ENCODE measurements at places on chromosomes 12 and 14. TPM values are rescaled to one million over a fixed set of nuclear protein-coding genes. Genes with fewer than 3 reads are reported as not detected.

DNA sequence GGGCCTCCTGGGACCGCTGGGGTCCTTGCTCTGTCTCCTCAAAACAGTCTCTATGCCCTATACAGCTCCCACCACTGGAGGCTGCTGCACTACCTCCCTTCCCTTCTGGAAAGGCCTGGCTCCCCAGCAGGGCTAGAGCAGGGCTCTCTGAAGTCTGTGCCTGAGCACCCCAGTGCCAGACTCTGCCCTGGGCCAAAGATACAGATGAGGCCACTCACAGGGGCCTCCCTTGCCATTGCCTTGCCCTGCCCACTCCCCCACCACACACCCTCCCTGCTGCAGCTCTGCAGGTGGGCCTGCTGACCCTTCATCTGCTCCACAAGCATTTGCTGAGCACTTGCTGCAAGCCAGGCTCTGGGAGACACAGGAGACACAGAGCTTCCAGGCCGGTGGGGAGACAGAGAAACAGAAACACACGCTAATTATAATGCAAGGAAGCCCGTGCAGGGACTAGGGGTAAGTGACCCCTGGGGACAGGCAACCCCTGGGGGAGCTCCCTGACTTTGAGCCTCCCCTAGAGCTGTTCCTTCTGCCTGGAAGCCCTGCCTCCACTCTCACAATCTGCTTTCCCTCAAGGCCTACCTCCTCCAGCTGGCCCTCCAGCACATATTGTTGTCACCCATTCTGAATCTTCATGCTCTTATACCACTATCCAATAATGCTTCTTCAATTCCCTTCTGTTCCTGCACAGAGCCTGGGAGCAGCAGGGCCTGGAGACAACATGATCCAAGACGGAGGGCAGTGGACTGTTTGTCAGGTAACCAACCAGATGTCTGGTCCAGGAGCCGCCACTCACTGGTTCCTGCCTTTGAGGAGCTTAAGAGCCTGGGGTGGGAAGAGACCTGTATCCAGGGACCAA is 32.6 kb upstream of the PNMA1 start:
- H3K4me1 ChIP-seq, result peaks cover 94% of the 10 kb centered on the region
- H3K36me3 ChIP-seq, result no peaks in the 10 kb centered on the region
- H3K27ac ChIP-seq, result peak overlapping the region; percentile 98
- H3K27me3 ChIP-seq, result no peaks in the 10 kb centered on the region
- DNase-seq, result no peak

Gene ADGRD1
- polyA plus RNA-seq, result 0.26 TPM

DNA sequence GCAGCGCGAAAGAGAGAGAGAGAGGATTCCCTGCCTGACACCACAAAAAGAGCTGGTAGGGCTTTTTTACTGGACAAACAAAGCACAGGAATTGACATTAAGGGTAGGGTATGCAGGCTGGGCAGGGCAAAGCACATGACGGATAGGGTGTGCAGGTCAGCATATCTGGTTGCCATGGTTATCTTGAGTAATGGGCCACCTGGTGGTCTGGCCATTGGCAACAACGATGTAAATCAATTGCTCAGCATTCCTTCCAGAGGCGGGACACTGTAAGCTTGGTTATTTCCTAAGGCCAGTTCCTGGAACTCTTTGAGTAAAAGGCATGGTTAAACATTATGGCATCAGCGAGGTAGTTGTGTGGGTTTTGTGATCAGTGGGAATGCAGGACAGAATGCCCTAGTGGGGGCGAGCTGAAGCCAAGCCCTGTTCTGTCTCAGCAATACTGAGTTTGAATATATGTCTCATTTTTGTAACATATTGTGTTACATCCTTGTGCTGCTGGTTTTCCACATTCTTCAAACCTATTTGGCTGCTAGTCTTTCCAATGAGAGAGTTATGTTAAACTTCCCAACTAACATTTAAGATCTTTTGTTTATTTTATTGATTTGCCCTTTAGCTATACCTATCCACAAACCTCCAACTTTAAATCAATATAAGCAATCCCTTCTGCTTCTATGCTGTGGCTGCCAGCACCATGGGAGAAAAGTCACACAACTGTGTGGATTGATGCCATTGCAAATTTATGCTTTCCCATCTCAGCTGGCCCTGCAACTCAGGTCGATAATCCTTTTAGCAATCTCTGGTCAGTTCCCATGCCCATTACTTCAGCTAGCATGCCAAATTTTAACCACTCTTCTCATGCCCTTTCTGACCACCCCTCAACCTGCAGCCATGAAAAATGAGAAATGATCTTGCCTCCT is 396.7 kb upstream of the PDE3A start:
- no peaks in the 10 kb centered on the region for H3K27me3 ChIP-seq

Gene DBX2
- not detected for polyA plus RNA-seq

Gene POTEG
- polyA plus RNA-seq, result not detected

DNA sequence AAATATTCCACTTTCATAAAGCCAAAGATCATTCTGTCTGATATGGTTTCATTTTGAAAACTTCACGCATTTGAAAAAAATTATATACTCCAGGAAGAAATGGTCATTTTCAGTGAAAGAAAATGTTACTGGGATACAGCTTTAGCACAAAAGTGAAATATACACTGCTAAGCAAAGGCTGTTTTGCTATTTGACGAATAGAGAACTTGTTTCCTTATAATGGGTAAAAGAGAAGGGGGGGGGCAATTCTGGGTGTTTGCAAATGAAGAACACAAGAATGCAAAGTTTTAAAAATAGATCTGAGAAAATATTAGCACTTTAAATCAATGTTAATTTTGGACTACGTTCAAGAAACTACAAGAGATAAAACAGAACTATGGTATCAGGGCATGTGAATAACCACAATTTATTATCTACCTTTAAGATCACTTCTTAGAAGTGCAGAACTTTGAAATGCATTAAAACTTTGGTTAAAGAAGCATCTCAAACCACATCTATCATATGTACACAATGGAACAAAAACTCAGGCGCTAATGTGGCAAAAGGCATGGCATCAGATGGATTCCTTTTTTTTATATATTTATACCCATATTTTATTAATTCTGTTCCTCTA is 51.1 kb downstream of the EFCAB11 start:
- no peak for DNase-seq
- no peak overlapping the region for H3K4me3 ChIP-seq
- H3K4me1 ChIP-seq, result peaks cover 10% of the 10 kb centered on the region
- no peaks in the 10 kb centered on the region for H3K27me3 ChIP-seq
- H3K27ac ChIP-seq, result peak overlapping the region; percentile 72
- H3K36me3 ChIP-seq, result no peaks in the 10 kb centered on the region

DNA sequence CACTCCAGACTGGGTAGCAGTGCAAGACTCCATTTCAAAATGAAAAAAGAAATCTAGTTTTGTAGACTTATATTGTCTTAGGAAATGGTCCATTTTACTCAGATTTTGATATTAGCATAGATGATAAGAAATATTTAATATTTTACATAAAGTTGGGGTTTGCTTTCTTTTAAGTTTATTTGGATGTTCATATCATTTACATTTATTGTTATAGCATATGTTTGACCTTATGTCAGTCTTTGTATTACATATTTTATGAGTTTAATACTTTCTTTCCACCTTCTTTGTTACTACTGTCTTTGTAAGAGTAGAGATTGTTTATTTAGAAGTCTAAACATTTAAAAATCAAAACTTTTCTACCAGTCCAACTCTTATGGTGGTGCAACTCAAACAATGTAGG is 162.7 kb upstream of the OTX2 start:
- H3K27ac ChIP-seq, result no peak overlapping the region
- DNase-seq, result no peak
- no peaks in the 10 kb centered on the region for H3K36me3 ChIP-seq
- H3K27me3 ChIP-seq, result peaks cover 8% of the 10 kb centered on the region

DNA sequence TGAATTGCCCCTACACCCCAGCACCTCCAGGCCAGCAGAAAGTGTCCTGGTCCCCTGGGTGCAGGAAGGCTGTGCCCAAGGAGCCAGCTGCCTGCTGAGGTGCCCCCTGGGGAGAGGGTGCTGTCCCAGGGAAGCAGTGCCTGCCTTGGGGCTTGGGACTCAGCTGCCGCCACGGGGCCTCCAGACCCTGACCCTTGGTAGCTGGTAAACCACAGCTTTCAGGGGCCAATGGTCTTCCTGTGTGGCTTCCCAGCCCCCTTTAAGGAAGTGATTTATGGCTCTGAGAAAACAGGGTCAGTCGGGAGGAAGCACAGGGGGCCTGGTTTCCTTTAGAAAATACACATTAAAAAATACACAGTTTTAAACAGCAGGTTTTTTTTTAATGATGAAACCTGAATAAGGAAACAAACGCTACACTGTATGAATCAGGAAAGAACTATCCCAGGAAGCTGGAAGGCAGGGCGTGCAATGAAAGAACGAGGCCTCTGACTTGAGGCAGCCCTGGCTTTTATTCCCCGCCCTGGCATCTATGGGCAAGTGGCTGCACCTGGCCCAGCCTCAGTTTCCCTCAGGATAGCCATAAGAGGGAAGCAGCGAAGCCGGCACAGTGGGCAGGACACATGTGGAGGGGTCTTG is 40.6 kb upstream of the EML1 start:
- H3K27ac ChIP-seq, result no peak overlapping the region
- H3K4me3 ChIP-seq, result peak overlapping the region; percentile 35
- no peak for DNase-seq
- H3K36me3 ChIP-seq, result no peaks in the 10 kb centered on the region

Gene STON2
- polyA plus RNA-seq, result 0.28 TPM

Gene RNASE12
- polyA plus RNA-seq, result not detected

Gene KRT6C
- not detected for polyA plus RNA-seq

- H3K36me3 ChIP-seq, result no peaks in the 10 kb centered on the region
- H3K4me3 ChIP-seq, result no peak overlapping the region
- H3K27me3 ChIP-seq, result no peaks in the 10 kb centered on the region
Observed at GRCh38 chr14:99174081-99174769, 97.8 kb downstream of the BCL11B start.

Gene TMEM132C
- not detected for polyA plus RNA-seq

Gene C14orf119
- 77.6 TPM for polyA plus RNA-seq

Gene DENND5B
- polyA plus RNA-seq, result 31.5 TPM

Gene MARK3
- polyA plus RNA-seq, result 61.4 TPM

Gene METTL1
- 6.9 TPM for polyA plus RNA-seq

Gene SEC23A
- 31.5 TPM for polyA plus RNA-seq

- no peak for DNase-seq
- H3K4me1 ChIP-seq, result no peaks in the 10 kb centered on the region
- no peaks in the 10 kb centered on the region for H3K36me3 ChIP-seq
Observed at GRCh38 chr12:127991485-127991884, 275.5 kb upstream of the TMEM132C start.

Gene VRTN
- polyA plus RNA-seq, result not detected

- DNase-seq, result no peak
- no peak overlapping the region for H3K4me3 ChIP-seq
- no peaks in the 10 kb centered on the region for H3K4me1 ChIP-seq
Observed at GRCh38 chr12:115155665-115156645, 472.0 kb upstream of the TBX3 start.

Gene KRT8
- polyA plus RNA-seq, result not detected

GRCh38 chr14:50744231-50744630 is 76.1 kb upstream of the SAV1 start:
- H3K27me3 ChIP-seq, result no peaks in the 10 kb centered on the region
- peak overlapping the region; percentile 27 for H3K27ac ChIP-seq
- no peaks in the 10 kb centered on the region for H3K4me1 ChIP-seq
- H3K36me3 ChIP-seq, result peaks cover 24% of the 10 kb centered on the region
- no peak for DNase-seq

GRCh38 chr12:116693286-116694227 is 44.3 kb downstream of the SPRING1 start:
- H3K36me3 ChIP-seq, result no peaks in the 10 kb centered on the region
- H3K4me1 ChIP-seq, result peaks cover 57% of the 10 kb centered on the region
- H3K27me3 ChIP-seq, result peaks cover 51% of the 10 kb centered on the region

Gene CRIP2
- polyA plus RNA-seq, result 9.5 TPM

- H3K27ac ChIP-seq, result peak overlapping the region; percentile 63
- H3K36me3 ChIP-seq, result peaks cover 11% of the 10 kb centered on the region
- peak overlapping the region; percentile 93 for H3K4me3 ChIP-seq
- DNase-seq, result no peak
Observed at GRCh38 chr12:120688527-120689071, 1.6 kb downstream of the MLEC start.

DNA sequence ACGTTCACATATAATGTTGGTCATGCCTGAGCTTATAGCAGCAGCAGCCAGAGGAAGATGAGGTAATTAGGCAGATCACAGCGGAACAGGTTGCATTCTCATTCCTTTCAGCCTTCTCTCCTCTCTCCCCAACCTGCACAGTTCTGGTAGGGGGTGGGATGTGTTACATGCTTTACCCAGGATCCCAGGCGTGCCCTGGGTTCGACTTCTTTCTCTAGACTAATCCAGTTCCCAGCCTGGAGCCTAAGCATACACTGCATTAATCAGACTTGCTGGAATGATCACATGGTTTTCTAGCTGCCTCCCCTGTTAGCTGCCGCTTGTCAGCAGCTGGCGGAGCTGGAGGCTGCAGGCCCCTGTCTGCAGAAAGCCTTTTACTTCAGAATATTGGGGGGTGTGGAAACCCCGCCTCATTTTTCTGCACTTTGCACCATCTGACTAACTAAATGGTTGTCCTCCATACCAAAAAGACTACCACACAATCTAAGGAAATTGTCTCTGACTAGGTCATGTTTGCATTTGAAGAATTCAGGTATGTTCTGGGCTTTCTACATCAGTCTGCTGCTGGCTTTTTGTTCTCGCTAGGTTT is 46.0 kb upstream of the EVL start:
- H3K27ac ChIP-seq, result no peak overlapping the region
- peaks cover 7% of the 10 kb centered on the region for H3K4me1 ChIP-seq
- peaks cover 7% of the 10 kb centered on the region for H3K27me3 ChIP-seq
- no peak overlapping the region for H3K4me3 ChIP-seq

DNA sequence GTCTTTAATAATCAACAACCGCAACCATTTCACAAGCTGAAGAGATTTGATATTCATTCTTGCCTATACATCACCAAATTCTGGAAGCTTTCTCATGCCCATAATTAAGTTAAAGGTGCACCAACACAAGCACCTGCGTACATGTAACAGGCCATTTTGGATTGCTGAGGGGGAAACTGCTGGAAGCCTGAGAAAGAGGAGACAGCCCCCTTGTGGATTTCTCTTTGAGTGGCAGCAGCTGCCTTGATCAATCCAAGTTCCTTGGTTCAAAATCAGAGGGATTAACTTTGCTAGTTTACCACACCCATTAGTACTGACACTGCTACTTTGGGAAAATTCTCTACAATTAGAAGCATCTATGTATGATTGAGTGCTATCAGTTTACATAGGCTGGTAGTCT is 321.1 kb downstream of the NOVA1 start:
- H3K27me3 ChIP-seq, result no peaks in the 10 kb centered on the region
- H3K4me3 ChIP-seq, result no peak overlapping the region
- no peak for DNase-seq
- no peaks in the 10 kb centered on the region for H3K36me3 ChIP-seq

DNA sequence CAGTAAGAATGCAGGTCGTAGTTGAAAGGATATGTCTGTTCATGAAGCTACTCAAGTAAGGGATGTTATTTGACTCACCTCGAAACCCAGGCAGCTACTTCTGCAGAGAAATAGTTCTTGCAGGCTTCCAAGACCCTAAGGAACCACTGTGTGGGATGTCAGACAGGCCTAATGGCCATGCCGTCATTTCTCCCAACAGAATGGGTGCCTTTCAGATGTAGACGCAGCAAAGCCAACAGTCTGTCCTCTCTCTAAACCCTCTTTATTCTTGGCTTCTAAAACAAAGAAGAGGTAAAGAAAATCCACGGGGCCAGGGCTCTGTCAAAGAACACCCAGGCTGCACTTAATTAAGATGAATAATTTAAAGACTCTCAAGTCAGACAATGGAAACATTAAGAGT is 19.0 kb upstream of the ACTN1 start:
- DNase-seq, result no peak
- no peak overlapping the region for H3K4me3 ChIP-seq
- H3K36me3 ChIP-seq, result no peaks in the 10 kb centered on the region
- peaks cover 7% of the 10 kb centered on the region for H3K27me3 ChIP-seq
- no peaks in the 10 kb centered on the region for H3K4me1 ChIP-seq

All from naive B cell (primary cell).